H1 (cell line): ENCODE measurements at places on chromosomes 7 and 10.

- peak; percentile 74 for DNase-seq
Observed at GRCh38 chr10:77165445-77166208, 472.0 kb downstream of the KCNMA1 start.

DNA sequence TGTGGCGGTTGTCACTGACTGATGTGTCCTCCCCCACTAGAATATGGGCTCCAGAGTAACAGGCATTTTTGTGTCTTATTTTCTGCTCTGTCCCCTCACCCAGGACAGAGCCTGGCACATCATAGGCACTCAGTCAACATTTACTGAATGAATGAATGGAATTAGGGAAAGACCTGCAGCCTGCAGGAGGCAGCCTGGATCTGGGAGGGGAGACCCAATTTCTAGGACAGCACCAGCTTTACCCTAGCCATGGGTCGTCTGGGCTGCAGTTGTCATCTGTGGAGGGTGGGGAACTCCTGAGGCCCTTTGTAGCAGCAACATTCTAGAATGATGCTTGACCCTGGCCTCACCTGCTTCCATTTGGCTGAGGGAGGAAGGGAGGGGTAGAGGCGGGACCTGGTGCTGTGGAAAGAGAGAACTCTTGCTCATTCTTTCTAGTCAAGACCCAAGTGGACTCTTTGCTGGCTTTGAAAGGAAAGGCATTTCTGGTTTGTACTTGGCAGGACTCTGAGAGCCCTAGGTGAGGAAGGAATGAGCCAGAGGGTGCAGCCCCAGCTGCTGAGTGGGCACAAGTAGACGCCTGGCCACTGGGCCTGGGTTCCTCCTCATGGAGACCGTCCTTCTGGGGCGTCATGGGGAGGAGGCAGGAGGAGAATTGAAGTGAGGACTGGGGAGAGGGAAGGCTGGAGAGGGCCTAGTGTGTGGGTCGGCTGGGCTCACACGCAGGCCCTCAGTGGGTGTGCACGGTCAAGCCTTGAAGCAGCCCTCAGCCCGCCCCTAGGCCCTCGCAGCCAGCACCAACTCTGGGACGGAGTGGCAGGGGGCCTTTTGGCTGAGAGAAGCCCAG, 8.9 kb downstream of the FGF8 start:
- no peak for DNase-seq

- no peak for DNase-seq
Observed at GRCh38 chr7:156020566-156020965, 208.3 kb upstream of the SHH start.

DNA sequence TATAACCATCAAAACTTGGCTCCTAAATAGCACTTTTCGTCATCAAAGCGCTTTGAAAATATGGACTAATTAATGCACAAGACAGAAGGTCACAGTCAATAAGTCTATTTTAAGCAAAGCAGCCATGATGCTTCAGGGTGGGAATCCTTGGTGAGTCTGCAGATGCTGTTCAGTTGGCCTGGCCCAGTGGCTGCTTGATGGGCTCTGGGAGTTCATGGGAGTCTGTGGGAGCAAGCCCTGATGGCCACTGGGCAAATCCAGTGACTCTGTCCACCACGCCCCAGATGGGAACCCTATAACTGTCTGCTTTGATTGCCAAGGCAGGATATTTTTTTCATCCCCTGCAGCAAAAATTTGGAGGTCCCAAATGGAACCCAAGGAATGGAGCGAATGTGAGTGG, 95.7 kb upstream of the CTBP2 start:
- DNase-seq: no peak

- DNase-seq: no peak
Observed at GRCh38 chr10:28545967-28546644, 13.2 kb downstream of the WAC start.

DNA sequence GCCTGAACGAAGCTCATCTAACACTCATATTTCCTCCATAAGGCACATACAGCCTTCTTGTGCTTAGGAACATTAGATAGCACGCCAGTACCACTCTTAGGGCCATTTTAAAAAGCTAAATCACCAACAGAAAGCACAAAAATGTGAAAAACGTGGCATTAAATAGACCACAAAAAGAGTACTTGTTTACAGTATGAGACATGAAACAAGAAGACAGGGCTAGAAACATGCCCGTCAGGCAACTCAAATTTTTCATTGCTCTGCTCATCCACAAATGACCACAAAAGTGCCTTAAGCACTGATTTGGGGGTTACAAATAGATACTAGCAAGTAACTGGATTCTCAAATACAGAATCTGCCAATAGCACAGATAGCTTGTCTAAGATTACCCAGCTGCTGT, 67.8 kb downstream of the ELMO1 start:
- DNase-seq: no peak

GRCh38 chr7:90492250-90492649, 22.8 kb downstream of the PTTG1IP2 start:
- no peak for DNase-seq

- no peak for DNase-seq
Observed at GRCh38 chr7:155724327-155725005, 80.0 kb downstream of the RBM33 start.

DNA sequence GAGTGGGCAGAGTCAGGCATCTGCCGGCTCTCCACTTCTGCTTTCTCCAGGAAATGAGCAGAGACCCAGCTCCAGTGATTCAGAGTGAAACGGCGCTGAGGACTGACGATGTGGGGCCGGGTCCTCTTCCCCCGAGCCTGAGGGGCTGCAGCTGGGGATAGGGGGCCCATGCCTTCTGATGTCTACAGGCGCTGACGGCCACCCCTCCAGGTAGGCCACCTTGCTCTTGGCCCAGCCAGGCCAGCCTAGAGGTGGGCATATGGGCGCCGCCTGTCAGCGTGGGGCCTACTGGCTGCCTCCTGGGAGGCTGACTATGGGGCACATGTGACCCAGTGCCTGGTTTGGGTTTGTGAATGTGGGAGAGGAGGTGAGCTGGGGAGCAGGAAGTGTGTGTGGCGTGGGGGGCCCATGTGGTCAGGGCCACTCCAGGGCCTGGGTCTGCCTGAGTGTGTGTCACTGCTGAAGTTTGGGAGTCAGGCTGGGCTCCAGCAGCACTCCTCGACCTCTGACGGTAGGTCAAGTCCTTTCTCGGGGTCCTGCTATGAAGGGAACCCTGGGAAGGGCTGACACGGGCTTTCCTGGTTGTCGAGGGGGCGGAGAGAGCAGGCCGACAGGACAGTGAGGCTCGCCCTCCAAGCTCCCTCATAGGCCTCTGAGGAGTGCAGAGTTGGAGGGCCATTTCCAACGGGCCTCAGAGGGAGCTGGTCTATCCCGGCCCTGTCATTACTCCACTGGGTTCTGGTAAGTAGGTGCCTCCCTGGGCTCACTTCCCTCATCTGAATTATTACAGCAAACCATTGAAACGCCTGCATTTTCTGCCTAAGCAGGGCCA, at the start of gene WDFY4:
TSS of gene WDFY4 (plus strand) at position 82 of the 832 bp plus-strand sequence. CDS start 24,860 bp downstream, outside the sequence.
- DNase-seq: no peak

- DNase-seq: no peak
Observed at GRCh38 chr7:158067931-158068482, 519.6 kb downstream of the PTPRN2 start.

GRCh38 chr7:24151944-24152343, 132.0 kb upstream of the NPY start:
- no peak for DNase-seq

- no peak for DNase-seq
Observed at GRCh38 chr10:92880233-92880861, 32.0 kb downstream of the EXOC6 start.

GRCh38 chr10:71780156-71780555, 6.8 kb upstream of the VSIR start:
- DNase-seq: no peak

DNA sequence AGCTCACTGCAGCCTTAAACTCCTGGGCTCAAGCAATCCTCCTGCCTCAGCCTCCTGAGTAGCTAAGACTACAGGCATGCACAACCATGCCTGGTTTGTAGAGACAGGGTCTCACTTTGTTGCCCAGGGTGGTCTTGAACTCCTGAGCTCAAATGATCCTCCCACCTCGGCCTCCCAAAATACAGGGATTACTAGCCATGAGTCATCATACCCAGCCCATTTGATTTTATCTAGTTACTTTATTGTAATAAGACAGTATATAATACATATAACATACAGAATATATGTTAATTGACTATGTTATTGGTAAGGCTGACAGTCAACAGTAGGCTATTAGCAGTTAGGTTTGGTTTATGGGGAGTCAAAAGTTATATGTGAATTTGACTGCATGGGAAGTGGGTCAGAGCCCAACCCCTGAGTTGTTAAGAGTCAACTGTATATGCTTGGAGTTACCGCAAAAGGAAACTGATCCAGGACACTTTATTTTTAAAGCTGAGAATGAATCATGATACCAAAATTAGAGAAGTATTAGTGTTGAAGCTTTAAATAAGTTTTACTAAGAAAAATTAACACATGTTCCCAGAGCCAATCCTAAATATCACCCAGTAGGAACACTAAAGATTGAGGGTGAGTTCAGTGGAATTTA, 20.7 kb upstream of the KMT2E start:
- DNase-seq: no peak

DNA sequence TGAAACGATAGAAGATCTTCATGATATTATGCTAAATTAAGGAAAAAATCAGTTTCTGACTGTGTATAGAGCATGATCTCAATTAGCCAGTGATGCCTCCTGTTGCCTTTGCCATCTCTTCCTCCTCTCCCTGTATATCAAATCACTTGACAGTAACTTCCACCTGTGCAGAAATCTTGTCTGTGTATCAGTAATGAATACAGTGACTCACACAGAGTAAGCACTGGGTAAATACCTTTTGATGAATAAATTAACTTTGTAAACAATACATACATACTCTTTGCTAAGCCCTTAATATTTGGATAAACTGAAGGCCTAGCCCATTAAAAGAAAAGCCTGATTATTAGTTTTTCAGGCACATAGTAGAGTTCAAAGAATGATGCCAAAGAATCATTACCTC, 610.6 kb upstream of the NRP1 start:
- no peak for DNase-seq

DNA sequence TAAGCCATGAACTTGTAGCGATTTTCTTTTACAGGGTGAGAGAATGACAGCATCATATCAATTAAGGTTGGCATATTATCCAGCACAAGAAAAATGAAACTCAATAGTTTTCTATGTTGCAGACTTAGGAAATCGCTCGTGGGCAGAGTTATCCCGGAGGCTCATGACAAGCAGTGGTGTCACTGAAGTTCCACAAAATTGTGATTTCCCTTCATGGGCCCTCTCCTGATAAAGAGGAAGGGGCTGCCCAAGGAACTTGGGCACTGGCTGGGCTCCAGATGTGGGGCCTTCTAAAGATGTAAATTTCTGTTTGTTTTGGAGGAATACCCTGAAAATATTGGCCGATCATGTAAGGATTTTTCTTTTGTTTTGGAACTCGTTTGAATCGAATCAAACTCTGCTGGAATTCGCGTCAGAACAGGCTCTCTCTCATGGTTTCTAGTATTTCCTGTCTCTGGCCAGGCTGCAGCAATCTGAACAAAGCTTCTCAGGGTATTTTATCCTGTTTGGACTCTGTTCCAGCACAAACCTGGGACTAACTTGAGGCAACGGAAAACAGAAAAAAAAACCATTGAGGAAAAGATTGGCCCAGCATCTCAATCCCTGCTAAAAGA, 340.6 kb upstream of the NRP1 start:
- no peak for DNase-seq

DNA sequence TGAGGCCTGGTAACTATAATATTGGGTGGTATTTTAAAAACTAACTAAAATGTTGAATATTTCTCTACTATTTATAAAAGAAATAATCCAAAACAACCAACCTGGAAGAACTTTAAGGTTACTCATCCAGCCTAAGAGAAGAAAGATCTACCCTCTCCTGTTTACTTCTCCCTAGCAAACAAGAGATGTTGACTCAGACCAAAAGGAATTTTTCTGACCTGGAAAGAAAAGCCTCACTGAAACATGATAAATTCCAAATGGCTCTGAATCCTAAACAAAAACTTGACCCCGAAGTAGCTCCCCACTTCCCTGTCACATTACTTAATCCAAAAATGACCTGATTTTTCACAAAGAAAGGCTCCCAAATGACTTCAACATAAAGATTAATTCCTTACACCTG, 101.2 kb downstream of the PARD3 start:
- DNase-seq: no peak
